NCI-H1105 (cell line): ENCODE measurements at places on chromosomes 2 and 18.

- DNase-seq: no peak
Observed at GRCh38 chr2:179824961-179825360, 36.5 kb downstream of the ZNF385B start.

DNA sequence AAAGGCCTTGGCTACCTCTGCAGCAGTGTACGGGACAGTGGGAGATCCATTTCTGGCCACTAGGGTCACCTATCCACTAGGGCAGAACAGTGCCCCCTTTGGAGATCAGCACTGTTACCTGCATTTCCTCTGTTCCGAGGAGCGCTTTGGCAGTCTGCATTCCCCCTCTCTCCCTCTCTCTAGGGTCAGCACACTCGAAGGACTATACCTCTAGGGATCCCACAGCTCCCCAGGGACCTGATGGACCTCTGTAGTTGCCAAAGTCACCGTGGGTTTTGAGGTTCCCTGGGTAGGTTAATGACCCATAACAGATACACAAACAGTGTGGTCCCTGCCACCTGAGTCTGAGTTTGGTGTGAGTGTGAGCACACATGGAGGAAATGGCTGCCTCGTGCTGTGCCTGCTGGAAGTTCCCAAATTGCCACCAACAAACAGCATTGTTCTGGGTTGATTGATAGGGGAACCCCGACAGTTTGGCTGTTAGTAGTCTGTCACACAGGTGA lies 99.8 kb upstream of the VWC2L start:
- no peak for DNase-seq

- no peak for DNase-seq
Observed at GRCh38 chr2:224208007-224208406, 168.9 kb upstream of the SERPINE2 start.

DNA sequence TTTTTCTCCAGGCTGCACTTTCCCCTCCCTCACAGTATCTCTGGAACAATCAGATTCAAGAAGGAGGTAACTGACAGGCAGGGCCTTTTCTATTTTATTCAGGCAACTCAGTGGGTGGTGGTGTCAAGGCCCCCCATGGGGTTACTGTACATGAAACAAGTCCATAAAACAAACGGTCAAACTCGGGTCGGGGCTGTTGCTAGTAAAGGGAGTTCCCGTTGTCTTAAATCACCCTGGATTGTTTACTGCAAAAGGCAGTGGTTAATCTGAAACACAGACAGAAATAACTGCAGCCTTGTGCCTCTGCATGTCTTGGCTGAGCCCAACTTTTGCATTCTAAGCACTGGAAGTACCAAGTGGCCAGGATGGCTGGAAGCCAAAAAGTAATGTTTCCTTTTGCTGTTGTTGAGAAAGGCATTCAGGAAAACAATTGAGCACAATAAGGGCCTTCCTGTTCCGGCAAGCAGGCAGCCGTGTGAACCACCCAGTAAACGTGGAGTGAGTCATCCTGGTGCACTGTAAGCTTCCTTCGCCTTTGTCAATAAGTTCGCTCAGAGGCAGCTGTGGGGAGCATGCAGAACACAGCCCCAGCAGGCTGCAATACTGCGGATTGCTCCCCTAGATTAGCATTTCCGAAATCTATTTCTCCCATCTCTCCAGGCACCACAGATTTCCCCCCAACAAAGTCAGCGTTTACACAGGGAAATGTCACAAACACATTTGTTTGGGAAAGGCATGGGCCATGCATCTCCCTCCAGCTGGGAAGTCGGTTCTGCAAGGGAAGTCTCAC lies 149.6 kb downstream of the IRS1 start:
- peak; percentile 58 for DNase-seq

DNA sequence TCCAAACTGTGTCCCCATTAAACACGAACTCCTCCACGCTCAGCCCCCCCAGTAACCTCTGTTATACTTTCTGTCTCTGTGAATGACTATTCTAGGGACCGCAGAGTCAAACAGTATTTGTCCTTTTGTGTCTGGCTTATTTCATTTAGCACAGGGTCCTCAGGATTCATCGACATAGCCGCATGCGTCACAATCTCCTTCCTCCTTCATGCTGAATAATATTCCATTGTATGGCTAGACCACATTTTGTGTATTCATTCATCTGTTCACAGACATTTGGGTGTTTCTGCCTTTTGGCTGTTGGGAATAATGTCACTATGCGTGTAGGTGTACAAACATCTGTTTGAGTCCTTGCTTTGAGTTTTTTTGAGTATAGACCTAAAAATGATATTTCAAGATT lies 80.9 kb downstream of the SH3RF3 start:
- DNase-seq: no peak
